T-helper 9 cell (primary cell): ENCODE measurements at places on chromosomes 6 and 20.

DNA sequence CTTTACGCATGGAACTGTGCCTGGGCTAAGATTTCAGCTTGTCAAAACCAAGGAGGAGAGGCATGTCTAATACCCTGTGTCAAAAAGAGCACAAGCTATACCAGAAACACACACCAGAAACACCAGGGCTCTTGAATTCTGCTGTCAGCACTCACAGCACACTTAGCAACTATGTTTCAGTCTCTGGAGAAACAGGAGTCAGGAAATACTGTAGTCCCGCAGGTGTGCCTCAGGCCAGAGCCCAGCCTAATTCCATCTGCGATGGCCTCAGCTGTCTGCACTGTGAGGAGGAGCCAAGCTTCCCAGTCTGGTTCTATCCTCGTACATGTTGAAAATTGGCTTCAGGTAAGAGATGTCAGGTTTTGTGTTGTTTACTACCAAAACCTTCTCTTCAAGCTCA, 31.6 kb downstream of the MTRES1 start:
- no peak for DNase-seq

DNA sequence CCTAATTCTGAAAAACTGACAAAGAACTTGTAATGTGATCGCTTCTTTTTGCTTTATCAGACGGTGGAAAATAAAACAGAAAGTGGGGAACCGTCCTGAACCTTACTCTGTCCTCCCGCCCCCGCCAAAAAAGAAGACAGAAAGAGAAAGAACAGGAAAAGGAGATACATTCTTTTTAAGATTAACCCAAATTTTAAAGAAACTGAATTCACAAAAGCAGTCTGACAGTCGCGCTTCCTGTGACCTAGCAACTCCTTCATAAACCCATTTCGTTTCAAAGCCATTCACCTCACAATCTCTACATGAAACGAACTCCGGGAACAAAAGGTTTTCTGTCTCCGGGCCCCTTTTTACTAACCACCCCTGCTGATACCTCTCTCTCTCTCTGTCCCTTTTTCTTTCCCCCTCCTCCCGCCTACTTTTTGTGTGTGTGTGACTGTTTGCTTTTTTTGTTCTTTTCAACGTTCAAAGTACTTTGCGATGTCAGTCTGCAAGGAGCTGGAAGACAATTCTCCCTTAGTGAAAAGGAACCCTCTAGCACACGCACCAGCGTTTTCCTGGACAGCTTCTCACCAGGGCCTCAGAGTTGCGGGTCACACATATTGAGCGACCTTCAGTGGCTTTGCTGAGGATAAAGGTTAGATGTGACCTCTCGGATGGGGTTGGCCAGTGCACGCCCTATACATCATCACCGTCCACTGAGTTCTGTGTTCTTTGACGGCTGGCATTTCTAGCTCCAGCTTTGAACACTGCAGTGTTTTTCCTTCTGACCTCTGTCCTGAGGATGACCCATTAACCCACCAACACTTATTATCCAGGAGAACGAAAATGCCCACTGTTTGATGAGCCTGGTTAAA, 530 bp upstream of the NEDD9 start:
- DNase-seq, result no peak

GRCh38 chr6:29828471-29828797, 809 bp downstream of the HLA-G start:
- DNase-seq, result peak; percentile 11

DNA sequence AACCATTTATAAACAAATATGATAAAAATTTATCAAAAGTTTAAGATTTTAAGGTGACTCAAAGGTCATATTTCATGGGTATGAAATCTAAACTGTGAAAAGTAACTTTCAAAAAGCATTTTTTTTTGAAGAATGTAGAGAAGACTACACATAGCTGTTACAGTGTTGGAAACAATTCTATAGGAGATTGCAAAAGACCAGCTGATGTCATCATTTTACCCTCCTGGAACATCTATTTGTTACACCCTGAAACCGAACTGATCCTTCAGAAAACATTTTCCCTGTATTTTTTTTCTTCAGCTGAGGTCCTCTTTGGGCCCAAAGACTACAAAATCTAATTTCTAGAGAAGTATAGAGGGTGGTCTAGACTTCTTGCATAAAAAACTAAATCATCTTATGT, 297.5 kb upstream of the FERMT1 start:
- DNase-seq, result no peak

GRCh38 chr20:53739799-53740785, 146.5 kb upstream of the ZNF217 start:
- no peak for DNase-seq

DNA sequence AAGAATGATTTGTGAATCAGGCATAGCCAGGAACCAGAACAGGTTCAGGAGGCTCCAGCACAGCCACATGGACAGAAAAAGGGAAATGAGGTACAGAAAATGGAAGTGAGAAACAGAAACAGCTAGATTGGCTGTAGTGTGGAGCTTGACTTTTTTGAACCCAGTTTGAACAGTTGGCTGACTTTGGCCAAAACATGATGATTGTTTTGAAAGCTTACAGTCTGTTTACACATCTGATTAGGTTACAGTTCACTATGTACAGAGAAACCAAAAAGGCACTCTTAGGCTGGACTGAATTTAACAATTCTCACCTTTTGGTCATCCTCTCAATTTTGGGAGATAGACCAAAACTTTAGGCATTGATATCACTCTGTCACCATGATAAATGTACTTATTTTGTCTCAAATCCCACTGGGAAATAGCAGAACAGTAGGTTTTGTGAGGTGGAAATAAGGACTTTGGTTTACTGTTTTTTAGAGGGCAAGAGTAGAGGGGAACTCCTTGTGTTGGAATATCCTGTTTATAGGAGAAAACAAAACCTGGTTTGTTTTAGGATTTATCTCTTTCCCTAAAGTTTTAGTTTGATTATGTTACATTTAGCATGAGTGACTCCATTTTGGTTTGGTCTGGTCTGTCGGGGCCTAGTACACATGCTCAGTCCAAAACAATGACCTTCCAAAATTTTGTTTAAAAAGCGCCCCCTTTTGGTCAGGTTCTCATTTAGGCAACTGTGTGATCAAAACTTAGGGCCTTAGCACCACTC, 123.1 kb downstream of the OLIG3 start:
- no peak for DNase-seq

- no peak for DNase-seq
Observed at GRCh38 chr6:158607411-158608170, 37.0 kb downstream of the DYNLT1 start.

DNA sequence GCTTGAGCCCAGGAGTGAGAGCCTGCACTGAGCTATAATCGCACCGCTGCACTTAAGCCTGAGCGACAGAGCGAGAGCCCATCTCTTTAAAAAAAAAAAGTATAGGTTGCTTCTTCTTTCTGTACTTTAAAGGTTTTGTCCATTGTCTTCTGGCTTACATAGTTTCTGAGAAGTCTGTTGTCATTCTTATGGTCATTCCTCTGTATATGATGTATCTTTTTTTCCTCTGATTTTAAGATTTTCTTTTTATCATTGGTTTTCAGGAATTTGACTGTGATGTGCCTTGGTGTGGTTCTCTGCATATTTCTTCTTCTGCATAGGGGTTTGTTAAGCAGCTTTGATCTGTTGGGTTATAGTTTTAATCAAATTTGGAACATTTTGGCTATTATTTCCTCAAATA, 29.1 kb downstream of the QRSL1 start:
- no peak for DNase-seq
